Jurkat, Clone E6-1 (cell line): ENCODE measurements at places on chromosomes 11 and 22.

DNA sequence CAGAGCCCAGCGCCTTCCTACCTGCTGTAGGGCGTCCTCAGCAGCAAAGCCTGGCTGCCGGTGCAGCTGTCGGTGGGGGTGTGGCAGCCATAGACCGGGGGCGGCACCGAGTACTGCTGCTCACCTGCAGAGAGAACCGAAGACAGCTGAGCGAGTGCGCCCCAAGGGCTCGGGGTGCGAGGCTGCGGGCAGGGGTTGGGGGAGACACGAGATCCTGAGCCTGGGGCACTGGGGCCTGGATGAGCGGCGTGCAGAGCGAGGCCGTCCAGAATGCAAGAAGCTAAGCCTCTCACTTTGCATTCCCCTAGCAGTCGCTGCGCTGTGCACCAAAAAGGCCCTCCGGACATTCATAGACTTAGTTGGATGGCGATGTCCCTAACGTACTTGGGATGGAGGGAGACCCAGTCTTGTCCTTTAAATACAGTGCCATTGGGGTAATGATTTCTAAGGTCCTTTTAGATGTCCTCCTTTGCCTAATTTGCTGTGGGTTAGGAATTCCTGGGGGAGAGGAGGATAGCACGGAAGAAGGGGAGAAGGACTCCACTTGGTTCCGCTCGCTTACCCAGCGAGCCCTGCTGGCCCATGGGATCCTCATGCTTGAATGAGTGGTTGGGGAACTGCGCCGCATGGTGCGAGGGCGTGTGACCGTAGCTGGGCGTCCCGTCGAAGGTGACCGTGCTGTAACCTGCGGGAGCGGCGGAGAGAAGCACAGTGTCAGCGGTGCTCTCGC is 7.2 kb downstream of the WT1 start:
- DNase-seq: no peak

- DNase-seq: no peak
Measured at GRCh38 chr22:27952779-27953178, 33.7 kb upstream of the PITPNB start.

DNA sequence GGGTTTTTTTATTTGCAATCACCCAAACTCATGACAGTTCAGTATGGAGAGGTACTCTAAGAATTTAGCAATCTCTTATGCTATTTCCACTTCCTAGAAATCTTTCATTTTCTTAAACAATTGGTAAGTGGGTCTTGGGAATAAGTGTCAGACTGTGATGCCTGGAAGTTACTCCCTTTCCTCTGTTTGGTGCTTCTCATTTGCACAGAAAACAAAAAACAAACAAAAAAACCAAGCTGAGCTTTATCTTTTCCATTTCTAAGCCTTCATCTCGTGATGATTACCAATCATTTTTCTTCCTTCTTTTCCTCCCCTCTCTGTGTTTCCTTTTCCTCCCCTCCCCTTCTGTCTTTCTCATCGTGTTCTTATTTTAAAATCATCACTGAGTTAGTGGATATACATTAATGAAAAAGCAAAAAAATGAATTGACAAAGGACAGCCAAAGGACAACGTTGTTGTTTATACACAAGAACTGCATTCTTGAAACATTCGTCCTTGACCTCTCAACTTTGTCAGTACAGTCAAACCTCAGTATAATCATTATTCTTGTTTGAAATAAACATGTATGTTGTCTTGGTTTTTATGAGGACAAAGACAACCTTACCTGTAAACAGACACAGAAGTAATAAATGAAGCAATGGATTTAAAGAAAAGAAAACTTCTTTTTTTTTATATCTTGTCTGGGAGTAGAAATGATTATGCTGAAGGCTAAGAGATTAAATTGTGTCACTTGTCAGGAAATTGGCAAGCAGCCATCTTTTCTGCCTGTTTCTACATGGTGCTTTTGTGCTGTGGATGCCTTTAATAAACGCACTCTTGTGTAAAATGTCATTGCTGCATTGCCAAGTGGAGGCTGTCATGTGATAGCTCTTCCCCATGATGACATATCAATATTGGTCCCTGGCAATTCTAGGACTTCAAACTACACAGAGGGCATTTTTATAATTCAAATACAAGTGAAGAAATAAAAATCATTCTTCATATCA is 803.2 kb upstream of the CCDC90B start:
- DNase-seq: no peak

- no peak for DNase-seq
Measured at GRCh38 chr11:122179961-122180834, 64.2 kb upstream of the BLID start.

DNA sequence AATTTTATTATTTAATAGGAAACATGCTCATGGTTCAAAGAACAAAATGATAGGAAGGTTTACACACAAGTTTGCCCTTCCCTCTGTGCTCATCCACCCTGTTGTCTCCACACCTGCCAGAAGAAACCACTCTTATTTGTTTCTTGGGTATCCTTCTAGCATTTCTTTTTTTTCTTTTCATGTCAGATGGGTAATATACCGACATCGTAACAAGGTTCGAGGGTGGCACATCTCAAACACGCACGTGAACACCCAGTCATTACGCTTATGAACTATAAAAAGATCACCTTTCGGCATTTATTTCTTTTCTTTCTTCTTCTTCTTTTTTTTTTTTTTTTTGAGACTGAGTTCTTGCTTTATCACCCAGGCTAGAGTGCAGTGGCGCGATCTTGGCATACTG is 70.5 kb downstream of the UBASH3B start:
- DNase-seq: no peak

DNA sequence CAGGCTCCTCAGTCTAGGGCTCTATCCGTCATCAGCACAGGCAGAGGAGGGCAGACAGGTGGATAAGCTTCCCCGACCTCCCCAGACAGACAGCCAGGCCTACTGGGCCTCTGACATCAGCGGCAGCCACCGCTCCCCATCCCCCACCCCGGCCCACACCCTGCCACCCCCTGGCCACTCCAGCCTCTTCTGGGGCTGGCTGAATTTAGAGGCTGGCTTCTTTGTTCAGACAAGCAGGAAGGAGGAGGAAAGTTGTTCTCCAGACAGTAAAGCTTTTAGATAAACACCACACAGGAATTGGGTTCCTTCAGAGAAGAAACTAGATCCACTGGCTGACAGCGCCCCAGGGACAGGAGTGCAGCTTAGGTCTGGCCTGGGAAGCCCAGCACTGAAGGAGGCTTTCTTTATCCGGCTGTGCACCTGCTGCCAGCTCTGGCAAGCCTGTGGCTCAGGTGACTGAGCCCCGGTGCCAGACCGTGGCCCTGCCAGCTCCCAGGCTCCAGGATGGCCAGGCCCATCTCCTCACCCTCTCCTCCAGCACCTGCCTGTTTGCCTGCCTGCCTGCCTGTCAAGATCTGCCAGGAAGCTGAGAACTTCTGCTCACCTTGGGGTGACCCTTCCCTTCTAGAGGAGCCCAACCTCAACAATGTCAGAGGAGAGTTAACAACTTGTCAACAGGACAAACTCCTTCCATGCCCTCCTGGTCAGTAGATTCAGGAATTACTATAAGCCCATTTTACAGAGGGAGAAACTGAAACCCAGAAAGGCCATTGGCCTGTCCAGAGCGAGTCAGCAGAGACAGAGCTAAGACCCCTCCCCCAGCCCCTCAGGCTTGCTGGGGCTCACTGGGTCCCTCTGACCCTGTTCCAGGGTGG is 44.0 kb upstream of the KLHL35 start:
- no peak for DNase-seq

GRCh38 chr11:107468596-107468995 is 11.0 kb upstream of the CWF19L2 start:
- DNase-seq: no peak
